ENCODE measurements at places on chromosomes 5 and 9.

- DNase-seq: no peak
Observed at GRCh38 chr5:27733237-27733636, 694.9 kb upstream of the CDH9 start.

- no peak for DNase-seq
Observed at GRCh38 chr9:113677057-113677456, 199.1 kb upstream of the ZNF618 start.

DNA sequence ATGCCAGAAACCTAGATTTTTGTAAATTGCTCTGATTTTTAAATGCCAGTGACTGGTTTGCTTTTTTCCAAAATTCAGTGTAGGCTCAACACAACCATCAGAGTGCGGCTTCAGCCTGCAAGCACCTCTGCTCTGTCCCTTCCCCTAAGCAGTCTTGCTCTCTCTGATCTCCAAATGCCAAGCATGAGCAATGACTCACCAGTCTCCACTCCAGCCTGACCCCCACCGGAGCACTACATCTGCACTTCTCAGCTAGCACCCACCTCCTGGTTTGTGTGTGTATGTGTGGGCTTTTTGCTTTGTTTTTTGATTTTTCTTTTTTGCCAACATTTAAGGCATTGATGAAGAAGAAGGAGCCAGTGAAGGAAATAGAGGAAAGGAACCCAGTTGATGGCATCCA is 61.4 kb upstream of the ADRA1B start:
- no peak for DNase-seq

DNA sequence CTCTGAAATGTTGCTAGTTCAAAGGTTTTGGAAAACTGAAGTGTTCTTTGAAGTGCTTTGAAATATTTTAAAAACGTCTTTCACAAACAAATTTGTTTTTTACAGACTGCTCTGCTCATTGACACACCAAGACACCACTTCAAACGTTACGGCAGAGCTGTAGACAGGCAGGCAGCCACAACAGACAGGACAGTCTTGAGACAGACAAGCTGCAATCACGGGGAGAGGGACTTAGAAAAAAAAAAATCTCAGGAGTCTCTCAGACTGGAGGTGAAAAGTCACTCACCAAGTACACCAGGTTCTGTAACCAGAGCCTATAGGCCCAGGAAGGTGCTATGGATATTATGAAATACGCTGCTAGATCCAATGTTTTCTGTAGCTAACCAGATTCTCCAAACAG is 135.4 kb downstream of the ISL1 start:
- no peak for DNase-seq

- DNase-seq: no peak
Observed at GRCh38 chr9:116656501-116656971, 30.6 kb upstream of the TRIM32 start.

GRCh38 chr5:59506285-59506877 is 387.1 kb downstream of the PDE4D start:
- no peak for DNase-seq

DNA sequence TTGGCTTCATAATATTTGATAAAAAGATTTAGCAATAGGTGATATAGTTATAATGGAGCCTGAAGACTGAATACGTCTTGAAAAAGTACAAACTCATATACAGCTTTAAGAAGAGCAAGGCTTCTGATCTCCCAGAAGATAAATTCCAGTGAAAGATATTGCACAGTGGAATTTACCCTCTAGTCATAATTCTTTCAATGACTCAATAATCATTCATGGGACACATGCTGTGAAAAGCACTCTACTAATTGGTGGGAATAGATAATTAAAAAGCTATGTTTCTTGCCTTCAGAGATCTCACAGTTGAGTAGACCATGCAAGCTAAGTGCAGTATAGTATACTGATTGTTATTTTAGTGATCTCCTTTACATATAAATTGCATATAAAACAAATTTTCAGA is 538.6 kb upstream of the CYLC2 start:
- DNase-seq: no peak

- DNase-seq: no peak
Observed at GRCh38 chr5:130992095-130992494, 173.0 kb downstream of the HINT1 start.

- DNase-seq: no peak
Observed at GRCh38 chr9:73152953-73153352, 1.3 kb downstream of the ANXA1 start.

GRCh38 chr9:96510258-96510657 is 60.3 kb downstream of the HABP4 start:
- no peak for DNase-seq

- DNase-seq: no peak
Observed at GRCh38 chr5:5777013-5777412, 354.5 kb downstream of the ICE1 start.

GRCh38 chr5:177402271-177403043 is 2.0 kb upstream of the PFN3 start:
- peak; percentile 89 for DNase-seq
